ENCODE measurements at places on chromosomes 1 and 21. TPM values are rescaled to one million over a fixed set of nuclear protein-coding genes. Genes with fewer than 3 reads are reported as not detected.

CAMSAP2 gene
- total RNA-seq: 39.3 TPM

ERICH3 gene
- total RNA-seq: not detected

LCE2D gene
- total RNA-seq: not detected

MFAP2 gene
- total RNA-seq: not detected

MRTO4 gene
- 28.8 TPM for total RNA-seq

XKR8 gene
- total RNA-seq: 7.4 TPM

RXFP4 gene
- not detected for total RNA-seq

COL16A1 gene
- total RNA-seq: 5.0 TPM

DIO1 gene
- not detected for total RNA-seq

PEAR1 gene
- 4.3 TPM for total RNA-seq

DNA sequence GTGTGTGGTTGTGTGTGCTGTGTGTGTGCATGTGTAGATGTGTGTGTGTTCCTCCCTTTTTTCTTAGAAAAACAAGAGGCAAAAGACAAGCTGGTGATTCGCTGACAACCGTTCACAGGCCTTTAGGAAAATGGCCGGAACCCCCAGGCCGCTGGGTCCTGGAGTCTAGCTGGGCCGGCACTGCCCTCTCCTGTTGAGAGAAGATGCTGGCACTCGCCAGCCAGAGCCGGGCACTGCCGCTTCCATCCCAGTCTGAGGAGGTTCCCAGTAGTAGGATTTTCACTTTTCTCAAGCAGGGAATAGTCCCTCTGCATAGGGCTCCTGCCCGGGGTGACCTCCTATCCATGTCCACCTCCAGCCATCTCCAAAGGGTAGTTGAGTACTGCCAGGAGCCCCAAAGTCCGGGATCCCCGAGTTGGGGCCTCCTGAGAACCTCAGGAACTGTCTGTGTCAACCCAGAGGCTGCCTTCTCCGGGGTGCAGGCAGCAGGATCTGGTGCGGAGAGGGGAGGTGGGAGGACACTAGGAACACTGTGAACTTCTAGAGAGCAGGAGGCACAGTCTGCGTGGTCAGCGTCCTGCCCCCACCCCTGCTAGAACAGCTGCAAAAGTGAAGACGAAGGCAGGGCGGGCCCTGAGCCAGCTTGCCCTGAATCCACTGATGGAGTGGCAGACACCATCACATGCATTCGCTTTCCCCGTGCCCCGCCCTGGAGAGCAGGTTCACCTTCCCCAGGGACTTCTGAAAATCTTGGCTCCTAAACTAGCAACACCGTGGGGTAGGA, 44.1 kb upstream of the ARHGEF16 start:
- H3K4me1 ChIP-seq: no peaks in the 10 kb centered on the region
- no peaks in the 10 kb centered on the region for H3K36me3 ChIP-seq
- no peak overlapping the region for H3K4me3 ChIP-seq

DNA sequence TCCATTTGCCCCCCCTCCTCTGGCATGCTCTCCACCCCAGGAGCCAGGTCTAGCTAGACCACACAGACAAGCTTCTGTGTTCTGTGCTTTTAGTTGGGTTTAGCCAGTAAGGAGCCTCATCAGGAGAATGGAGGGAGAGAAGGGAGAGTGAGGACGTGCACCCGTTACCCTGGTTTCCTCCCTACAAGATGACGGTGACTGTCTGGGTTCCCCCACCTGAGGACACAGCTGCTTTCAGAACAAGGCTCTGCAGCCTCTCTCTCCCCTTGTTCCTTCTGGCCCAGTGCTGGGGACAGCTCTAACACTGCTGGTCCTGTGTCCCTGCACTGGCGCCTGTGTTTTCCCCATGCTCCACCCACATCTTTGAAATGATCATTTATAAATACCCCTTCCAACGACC, 184.4 kb upstream of the GALNT2 start:
- no peak overlapping the region for H3K4me3 ChIP-seq
- peaks cover 65% of the 10 kb centered on the region for H3K4me1 ChIP-seq
- no peaks in the 10 kb centered on the region for H3K36me3 ChIP-seq
- no peak for DNase-seq
- H3K27me3 ChIP-seq: no peaks in the 10 kb centered on the region

GRCh38 chr1:53551428-53551995, 92.3 kb downstream of the DMRTB1 start:
- no peaks in the 10 kb centered on the region for H3K4me1 ChIP-seq
- no peak overlapping the region for H3K4me3 ChIP-seq
- DNase-seq: peak; percentile 2
- H3K27ac ChIP-seq: no peak overlapping the region
- H3K27me3 ChIP-seq: no peaks in the 10 kb centered on the region

GRCh38 chr21:39103689-39104088, 79.6 kb downstream of the PSMG1 start:
- no peaks in the 10 kb centered on the region for H3K27me3 ChIP-seq
- no peaks in the 10 kb centered on the region for H3K36me3 ChIP-seq
- no peak for DNase-seq
- H3K4me3 ChIP-seq: no peak overlapping the region
- peak overlapping the region; percentile 51 for H3K27ac ChIP-seq
- peaks cover 24% of the 10 kb centered on the region for H3K4me1 ChIP-seq

DNA sequence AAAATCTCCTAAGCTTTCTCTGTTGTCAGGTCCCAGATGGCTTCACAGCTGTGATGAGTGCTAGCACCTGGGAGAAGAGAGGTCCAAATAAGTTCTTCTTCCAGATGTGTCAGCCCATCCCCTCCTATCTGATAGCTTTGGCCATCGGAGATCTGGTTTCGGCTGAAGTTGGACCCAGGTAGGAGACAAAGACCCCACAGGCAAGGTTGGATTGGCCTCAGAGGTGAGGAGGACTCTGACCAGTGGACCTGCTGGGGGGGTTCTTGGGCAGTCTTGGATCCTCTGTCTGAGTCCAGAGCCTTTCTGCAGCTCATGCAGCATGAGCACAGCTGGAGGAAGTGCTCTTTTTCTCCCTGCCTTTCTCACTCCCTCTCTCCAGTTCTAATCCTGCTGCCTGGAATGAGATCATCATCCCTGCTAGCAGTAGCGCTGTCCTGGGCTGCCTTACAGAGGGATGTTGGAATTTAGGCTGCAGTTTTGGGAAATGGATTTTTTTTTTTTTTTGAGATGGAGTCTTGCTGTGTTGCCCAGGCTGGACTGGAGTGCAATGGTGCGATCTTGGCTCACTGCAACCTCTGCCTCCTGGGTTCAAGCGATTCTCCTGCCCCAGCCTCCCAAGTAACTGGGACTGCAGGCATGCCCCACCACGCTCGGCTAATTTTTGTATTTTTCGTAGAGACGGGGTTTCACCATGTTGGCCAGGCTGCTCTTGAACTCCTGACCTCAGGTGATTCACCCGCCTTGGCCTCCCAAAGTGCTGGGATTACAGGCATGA, 7.1 kb downstream of the RNPEP start:
- H3K4me1 ChIP-seq: peaks cover 3% of the 10 kb centered on the region
- H3K27me3 ChIP-seq: no peaks in the 10 kb centered on the region
- H3K36me3 ChIP-seq: peaks cover 45% of the 10 kb centered on the region

DNA sequence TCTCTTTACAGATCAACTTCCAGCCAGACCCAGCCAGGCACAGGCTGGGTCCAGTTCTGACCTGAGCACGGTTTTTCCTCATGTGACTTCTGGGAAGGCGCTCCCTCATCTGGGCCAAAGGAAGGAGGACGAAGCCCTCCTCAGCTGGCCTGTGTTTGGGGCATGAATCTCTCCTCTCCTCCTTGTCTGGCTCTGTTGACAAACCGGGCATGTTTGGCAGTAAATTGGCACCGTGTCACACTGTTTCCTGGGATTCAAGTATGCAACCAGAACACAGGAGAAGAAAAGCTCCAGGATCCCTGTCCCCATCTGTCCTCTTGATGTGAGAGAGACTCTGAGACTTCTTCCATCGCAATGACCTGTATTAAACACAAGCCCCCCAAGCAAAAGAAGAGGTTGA, 18.3 kb downstream of the NECAP2 start:
- no peaks in the 10 kb centered on the region for H3K36me3 ChIP-seq
- no peak for DNase-seq
- no peak overlapping the region for H3K4me3 ChIP-seq
- H3K27ac ChIP-seq: no peak overlapping the region
- no peaks in the 10 kb centered on the region for H3K27me3 ChIP-seq
- H3K4me1 ChIP-seq: no peaks in the 10 kb centered on the region

DNA sequence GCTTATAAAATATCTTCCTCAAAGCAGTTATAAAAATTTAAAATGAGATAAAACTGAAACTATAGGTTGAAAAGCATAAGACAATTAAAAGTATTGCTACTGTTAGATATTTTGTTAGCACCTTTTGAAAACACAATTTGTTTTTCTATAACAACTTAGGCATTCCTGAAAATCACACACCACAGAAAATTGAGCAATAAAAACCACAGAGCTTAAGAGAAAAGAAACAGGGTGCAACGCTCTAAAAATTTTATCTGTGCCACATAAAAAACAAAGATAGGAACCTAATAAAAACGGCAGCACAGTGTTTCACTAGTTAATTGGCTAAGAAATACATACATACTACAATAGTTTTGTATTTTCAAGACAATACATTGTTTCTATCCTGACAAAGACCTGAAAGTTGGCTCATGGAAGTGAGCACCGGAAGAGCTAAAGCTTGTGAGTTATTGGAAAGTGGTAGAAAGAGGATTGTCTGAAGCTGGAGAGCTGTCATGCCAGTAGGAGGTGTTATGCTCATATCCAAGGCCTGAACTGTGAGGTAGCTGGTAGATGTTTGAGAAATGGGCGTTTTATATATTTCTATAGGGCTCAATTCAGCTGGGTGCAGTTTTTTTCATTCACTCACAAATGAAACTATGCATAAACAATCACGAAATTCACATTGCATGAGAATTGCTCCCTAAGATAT, 45.8 kb downstream of the RGS7 start:
- DNase-seq: no peak
- no peak overlapping the region for H3K27ac ChIP-seq
- no peaks in the 10 kb centered on the region for H3K4me1 ChIP-seq
- H3K27me3 ChIP-seq: no peaks in the 10 kb centered on the region
- no peak overlapping the region for H3K4me3 ChIP-seq

- H3K4me3 ChIP-seq: no peak overlapping the region
- H3K36me3 ChIP-seq: no peaks in the 10 kb centered on the region
- H3K27me3 ChIP-seq: no peaks in the 10 kb centered on the region
- DNase-seq: no peak
- H3K4me1 ChIP-seq: no peaks in the 10 kb centered on the region
- H3K27ac ChIP-seq: no peak overlapping the region
These were observed 136.6 kb upstream of the GFI1 start for GRCh38 chr1:92623187-92623778.

GRCh38 chr1:107536266-107536665, 395.4 kb downstream of the NTNG1 start:
- no peaks in the 10 kb centered on the region for H3K4me1 ChIP-seq
- no peaks in the 10 kb centered on the region for H3K27me3 ChIP-seq
- H3K27ac ChIP-seq: no peak overlapping the region

DNA sequence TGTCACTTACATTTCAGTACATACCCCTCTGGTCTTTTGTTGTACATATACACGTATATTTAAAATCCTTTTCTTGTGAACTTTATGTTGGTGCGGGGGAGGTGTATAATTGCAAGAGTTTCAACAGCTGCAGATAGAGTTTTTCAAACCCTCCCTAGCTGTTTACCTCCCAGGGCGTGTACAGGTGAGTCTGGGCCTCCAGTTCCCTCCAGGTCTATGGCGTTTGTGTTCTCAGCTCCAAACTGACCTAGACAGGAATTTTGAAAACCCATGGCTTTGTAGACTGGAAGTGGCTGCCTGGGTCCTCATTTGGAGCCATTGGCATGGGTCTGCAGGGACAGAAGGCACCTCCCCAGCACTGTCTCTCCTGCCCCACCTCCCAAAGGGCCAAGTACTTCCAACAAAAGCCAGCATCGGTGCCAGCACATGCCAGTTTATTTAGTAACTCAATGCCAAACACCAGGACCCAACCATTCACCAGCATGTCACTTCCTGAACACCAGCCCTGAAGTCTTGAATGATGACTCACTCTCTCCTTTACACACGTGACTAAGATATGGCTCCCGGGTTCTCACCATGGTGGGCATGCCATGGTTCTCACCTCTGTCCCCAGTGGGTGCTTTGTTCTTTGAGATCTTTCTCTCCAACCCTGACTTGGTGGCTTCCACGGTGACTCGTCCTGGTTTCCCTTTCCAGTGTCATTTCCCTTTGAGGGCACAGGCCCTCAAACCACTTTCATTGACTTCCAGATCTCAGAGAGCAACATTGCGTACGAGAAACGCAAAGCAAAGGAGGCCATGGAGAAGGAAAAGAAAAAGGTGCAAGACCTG, 57.3 kb upstream of the EFHD2 start:
- no peaks in the 10 kb centered on the region for H3K27me3 ChIP-seq
- DNase-seq: no peak
- no peak overlapping the region for H3K4me3 ChIP-seq
- H3K27ac ChIP-seq: no peak overlapping the region
- no peaks in the 10 kb centered on the region for H3K4me1 ChIP-seq

DNA sequence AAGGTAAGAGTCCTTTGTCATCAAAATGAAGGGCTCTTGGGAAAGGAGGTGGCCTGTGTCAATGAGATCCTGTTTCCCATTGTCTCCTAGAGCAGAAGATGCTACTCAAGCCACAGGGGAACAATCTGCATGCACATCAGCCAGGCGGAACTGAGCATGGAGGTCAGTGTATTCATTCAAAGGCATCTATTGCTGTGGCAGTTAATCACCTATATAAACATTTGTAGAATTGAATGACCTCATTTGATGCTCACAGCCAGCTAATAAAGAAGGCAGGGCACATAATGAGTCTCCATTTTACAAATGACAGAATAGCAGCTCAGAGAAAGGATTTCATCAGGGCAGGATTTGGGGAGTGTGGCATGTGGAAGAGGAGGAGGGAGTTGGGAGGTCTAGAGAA, 5.7 kb upstream of the FYB2 start:
- H3K27me3 ChIP-seq: no peaks in the 10 kb centered on the region
- H3K27ac ChIP-seq: no peak overlapping the region
- no peak overlapping the region for H3K4me3 ChIP-seq
- peaks cover 5% of the 10 kb centered on the region for H3K4me1 ChIP-seq

DNA sequence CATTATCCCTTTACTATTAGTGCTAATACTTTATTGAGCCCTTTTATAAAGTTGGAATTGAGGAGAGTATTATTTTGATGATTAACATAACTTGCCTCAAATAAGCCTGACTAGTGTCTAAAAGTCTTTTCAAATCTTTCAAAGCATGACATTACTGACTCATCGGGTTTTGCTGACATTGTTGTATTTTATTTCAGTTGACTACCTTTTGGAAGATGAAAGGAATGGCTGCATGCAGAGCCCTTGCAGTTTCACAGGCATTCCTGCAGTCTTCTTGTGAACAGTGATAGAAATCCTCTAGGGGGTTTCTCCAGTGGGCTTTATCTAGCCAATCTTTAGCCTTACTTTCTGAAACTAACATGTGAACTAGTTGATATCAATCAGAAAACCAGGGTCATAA, 43.0 kb upstream of the TMEM61 start:
- H3K4me3 ChIP-seq: no peak overlapping the region
- no peak for DNase-seq
- no peaks in the 10 kb centered on the region for H3K36me3 ChIP-seq

GRCh38 chr1:222009105-222009730, 267.3 kb upstream of the DUSP10 start:
- no peaks in the 10 kb centered on the region for H3K27me3 ChIP-seq
- no peak for DNase-seq
- H3K36me3 ChIP-seq: no peaks in the 10 kb centered on the region
- H3K4me1 ChIP-seq: peaks cover 2% of the 10 kb centered on the region
